ENCODE measurements at places on chromosomes 13 and 19.

- no peak for DNase-seq
These were observed 1.3 kb upstream of the ZNF30 start for GRCh38 chr19:34925278-34925855.

DNA sequence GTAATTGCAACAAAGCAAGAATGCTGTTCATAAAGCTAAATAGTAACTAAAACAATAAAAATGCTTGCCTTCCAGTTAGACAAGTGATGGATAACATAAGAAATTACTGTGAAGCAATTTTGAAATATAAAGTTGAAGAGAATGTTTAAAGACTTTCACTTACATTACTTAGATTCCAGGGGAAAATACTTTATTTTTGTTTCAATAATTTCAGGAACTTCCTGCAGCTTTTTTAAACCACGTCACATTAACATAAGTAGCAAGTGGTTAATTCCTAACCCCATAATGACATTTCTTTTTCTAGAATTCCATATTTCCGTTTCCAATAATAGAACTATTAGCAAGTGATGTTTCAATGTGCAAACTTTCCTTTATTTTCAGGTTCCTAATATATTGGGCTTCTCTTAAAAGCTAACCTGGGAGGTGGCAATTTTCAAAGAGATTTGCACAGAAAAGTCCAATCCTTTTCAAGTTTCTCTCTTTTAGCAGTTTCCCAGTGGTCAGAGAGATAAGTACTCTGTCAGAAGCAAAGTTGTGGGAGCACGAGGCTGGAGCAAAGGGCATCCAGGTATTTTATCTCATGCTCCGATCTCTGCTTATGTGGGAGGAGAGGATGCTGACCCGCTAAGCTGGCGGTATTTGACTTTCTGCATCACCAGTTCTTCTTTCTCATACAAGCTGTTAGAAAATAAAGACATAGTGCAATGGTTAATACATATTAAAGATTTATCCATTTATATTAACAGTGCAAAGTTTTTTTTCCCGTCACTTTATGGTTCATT is 1025.3 kb downstream of the EFNB2 start:
- no peak for DNase-seq

- DNase-seq = no peak
These were observed 31.8 kb upstream of the ZNF675 start for GRCh38 chr19:23718802-23719201.

- no peak for DNase-seq
These were observed 24.1 kb downstream of the LGALS16 start for GRCh38 chr19:39679791-39680168.

DNA sequence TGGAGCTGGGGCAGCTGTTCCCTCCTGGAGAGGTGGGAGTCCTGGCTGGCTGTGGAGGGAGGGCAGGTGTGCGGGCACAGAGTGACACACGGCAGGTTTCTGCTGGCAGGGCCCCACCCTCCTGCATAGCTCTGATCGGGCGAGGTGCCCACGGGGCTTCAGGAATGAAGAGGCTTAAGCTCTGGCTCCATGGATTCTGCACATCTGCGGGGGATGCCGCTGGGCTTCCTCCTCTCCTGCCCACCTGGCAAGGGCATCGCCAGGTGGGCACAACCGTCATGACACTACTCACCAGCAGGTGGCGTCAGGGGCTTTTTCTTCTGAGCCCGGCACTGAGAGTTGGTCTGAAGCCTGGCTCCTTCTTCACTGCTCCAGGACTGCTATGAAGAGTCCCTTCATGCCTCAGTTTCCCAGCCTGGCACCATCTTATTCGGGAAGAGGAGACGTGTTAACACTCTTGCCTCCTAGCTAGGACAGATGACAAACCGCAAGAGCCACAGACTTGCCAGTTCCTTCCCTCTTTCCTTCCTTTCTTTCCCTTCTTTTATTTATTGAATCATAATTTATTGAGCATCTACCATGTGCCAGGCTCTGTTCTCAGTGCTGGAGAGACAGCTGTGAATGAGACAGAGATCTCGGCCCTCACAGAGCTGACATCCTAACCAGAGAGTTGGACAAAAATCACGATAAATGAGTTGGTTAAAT is 15.2 kb upstream of the PAK4 start:
- DNase-seq = peak; percentile 55

DNA sequence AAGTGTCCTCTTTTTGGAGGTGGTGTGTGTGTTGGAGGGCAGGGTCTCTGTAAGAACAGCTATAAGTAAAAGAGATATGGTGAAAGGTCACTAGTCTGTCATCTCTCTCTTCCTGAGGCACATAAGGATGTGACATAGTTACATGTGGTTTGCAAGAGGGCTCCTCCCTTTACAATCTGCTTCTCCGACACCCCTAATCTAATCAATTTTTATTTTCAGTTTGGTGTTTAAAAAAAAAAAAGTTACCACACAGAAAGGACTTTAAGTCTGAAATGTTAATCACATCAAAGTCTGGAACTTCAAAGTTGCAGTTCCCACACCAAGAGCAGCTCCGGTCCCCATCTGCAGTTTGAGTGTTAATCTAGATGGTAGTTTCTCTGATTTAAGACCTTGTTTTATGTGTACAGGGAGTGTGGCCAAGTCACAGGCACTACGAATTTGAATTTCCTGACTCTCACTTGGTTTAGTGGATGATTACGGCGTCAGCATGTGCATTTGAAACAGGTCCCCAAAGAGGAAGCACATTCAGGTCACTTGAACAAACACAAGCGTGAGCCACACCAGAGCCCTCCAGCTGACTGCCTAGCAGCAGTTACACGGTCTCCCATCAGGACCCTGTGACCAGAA is 53.1 kb downstream of the FOXO1 start:
- no peak for DNase-seq

DNA sequence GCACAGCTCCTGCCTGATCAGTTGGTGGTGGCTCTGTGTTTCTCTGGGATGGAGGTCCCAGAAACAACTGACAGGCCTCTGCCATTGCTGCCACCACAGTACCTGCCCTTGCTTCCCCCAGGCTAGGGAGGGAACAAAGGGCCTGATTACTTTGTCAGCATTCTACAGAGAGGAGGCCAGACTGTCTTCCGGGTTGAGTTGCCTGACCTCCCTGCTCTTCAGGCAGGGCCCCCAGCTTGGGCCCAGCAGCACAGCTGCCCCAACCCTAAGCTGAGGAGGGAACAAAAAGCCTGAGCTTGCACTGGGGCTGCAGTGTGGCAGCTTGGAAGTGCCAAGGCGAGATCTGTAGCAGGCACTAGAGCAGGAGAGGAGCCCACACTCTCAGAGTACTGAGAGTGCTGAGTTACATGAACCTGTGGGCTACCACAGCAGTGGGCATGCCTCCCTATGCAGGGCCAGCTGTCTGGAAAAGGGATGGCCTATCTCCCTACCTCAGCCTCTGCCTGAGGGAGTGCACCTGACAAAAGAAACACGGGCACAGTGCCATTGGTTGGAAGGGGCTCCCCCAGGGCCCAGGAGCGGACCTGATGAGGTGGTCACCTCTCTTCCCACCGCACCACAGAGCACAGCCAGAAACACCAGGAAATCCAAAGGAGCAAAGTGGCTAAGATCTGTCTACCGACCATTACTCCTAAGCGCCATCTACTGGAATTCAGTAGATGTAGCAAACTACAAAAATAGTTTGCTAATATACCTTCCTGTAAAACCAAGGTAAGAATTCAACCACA is 24.4 kb downstream of the SLC25A15 start:
- DNase-seq = peak; percentile 59

- DNase-seq = no peak
These were observed 275.5 kb downstream of the ITGBL1 start for GRCh38 chr13:101728021-101728420.

DNA sequence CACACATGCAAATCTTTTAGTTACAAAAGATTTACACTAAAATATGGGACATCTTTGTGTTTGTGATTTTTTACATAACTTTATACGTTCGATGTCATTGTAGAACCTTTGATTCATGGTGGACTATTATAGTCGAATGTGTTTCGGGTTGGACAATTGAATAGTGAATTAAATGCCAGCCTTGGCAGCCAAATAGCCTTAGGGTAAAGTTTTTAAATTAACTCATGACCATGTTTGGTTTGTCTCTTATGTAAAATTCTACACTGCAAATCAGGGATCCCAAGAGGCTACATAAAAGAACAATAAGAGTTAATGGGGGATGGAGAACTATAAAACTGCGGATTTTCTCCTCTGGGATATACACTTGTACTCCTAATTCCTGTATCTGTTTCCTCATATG is 1735.6 kb upstream of the SPRY2 start:
- DNase-seq = no peak

DNA sequence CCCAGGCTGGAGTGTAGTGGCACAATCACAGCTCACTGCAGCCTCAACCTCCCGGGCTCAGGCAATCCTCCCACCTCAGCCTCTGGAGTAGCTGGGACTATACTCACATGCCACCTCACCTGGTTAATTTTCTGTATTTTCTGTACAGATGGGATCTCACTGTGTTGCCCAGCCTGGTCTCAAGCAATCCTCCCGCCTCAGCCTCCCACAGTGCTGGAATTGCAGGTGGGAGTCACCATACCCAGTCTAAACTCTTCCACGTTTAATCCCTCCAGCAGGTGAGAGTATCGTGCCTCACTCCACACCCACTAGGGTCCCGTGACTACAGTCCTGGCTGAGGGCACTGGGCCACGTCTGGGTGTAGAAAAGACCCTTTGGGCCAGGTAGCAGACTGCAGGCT is 16.5 kb downstream of the BCAT2 start:
- DNase-seq = no peak

DNA sequence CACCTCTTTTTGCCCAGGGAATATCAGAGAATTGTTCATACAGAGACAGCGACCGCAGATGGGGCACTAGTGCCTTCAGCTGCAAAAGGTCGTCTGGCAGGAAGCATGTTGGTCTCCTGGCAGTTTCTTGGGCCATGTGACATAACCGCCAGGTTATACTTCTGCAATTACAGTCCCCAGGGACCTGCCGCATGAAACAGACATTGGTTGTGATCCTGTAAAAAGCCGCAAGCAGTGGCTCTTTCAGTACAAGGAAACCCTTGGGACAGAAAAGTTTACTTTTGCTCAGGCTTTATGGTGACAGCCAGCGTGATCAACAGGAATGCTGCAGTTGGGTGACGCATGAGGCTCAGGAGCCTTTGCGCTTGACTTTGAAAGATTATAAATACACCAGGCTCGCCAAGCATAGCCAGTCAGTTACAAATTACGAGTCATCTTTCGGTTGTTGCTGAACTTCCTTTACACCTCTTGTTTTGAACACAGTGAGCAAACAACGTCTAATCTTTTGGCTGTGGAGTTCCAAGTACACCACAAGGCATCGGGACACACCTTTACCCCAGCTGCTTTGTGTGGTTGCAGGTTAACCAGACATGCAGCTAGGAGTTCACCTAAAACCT is 50.5 kb upstream of the UBE2L5 start:
- DNase-seq = peak; percentile 35

DNA sequence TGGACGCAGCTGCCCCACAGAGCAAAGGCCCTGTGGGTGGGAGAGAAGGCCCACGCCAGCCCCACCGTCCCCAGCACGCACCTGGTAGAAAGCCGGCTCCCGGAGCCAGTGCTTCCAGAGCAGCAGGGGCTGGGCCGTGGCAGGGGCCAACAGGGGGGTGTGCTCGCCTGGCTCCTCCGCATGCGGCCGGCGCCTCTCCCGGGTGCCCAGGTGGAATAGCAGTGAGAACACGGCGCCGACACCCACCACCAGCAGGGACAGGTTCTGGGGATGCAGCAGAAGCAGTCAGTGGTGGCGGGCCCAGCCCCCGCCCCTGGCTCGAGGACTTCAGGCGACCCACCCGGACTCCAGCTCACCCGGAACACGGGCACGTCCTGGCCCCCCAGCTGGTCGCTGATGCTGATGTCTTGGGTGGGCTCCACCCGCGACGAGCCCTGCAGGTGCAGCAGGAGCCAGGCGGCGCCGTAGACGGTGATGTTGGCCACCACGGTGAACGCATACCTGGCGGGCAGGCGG is 8.9 kb downstream of the TEKTIP1 start:
- no peak for DNase-seq

DNA sequence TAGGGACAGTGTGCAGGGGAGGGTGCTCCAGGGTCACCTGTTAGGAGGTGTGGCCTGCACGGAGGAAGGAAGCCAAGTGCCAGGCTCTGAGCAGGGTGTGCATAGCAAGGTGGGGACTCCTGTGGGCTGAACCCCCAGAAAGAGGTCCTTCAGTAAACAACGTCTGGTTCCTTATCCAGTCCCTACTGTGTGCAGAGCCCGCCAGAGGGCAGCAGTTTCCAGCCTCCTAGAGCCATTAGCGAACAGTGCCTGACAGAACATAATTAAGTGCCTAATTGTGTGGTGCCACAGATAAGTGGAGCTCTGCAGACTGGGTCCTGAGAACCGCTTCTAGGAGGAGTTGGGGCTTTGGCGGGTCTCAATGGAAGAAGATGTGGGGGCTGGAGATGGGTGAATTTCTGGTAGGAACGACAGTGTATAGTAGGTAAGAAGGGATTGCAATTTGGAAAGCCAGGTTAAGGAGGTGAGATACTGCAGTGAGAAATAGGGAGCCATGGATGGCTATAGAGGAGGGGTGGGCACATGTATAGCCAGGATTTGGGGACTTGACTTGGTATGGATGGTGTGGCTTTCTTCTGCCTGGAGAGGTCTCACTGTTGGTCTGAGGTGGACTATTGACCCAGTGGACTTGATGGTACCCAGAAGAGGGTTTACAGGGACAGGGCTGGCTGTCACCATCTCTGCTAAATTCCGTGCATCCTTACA is 323.1 kb downstream of the ZNF536 start:
- no peak for DNase-seq

GRCh38 chr13:47241446-47241845 is 344.6 kb upstream of the HTR2A start:
- no peak for DNase-seq

- no peak for DNase-seq
These were observed 465.1 kb upstream of the SLC10A2 start for GRCh38 chr13:103531278-103531677.

- no peak for DNase-seq
These were observed 518 bp upstream of the PLPP2 start for GRCh38 chr19:291561-292280.

Measured in hematopoietic multipotent progenitor cell treated with erythropoietin and hydrocortisone succinate and interleukin-3 and kit ligand, for 8 days (in vitro differentiated cells).